Upper lobe of left lung (tissue), 6 donors: ENCODE measurements at places on chromosomes 12 and 14.
A peak's percentile ranks its signal among the peaks of the same experiment; 100 is the strongest.

GRCh38 chr14:55097881-55098560 lies 31.0 kb upstream of the LGALS3 start:
- no peak for DNase-seq

DNA sequence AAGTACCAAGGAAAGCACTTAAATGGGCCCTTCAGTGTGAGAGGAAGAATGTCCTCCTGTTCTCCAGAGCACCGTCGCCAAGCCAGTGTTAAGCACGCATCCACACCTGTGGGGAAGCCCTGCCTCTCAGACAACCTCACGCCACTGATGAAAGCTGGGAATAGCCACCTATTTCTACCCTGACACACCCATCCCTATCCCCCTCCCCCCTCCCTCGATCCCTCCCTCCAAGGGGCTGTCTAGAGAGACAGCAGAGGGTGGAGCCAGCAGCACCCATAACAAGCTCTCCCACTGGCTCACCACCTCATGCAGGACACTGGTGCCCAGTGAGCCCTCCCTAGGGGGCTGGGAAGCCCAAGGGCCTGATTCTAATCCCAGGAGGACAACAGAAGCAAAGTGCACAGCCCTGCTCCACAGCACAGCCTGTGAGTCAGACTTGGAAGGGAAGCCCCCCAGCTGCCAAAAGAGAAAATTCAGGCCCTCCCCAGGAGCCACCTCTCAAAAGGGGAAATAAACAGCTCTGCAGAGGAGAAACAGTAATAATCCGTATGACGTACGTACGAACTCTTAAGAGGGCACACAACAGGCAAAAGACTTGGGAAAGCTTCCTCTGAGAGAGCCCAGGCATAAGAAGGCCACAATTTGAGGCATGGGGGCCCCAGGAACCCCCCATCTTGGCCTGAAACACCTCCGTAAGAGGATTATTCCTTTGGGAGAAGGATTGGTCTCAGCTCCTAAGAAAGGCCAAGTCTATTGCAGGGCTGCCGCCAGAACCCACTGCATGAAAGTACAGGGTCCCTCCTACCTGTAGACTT lies 7.8 kb downstream of the PITPNM2 start:
- DNase-seq = peak; percentile 91

- peak; percentile 19 for DNase-seq
Observed at GRCh38 chr14:105647784-105648608, 121.6 kb downstream of the TMEM121 start.

DNA sequence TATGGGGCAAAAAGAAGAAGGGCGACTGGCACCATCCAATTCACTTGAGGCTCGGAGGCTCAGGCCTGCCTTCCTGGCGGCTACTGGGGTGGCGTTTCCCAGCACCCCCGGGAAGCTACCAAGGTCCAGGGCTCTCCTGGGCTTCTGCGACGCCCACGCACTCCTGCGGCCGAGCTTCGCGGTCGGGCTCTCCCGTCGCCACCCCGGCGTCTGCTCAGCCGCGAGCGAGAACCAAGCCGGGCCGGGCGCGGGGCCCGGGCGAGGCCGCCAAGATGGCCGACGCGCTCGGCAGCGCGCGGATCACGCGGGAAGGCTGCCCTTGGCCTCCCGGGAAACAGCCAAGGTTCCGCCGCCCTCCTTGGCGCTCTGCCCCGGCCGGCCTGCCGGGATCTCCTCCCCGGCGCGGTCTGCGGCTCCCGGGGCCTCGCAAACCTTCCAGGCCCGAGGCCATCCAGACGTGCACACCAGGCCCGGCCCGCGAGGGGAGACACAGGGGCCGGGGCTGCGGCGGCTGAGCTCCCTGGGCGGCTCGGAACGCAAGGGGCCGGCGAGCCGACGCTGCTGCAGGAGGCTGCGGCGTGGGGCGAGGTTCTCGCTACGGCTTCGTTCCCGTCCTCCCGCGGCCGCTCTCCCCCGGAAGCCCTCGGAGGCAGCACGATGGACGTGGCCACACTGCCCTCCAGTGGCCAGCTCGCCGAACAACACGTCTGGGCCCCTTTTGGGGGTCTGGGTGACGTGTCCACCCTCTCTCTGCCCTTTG lies 23.5 kb upstream of the ZFP36L1 start:
- peak; percentile 95 for DNase-seq

GRCh38 chr12:22856178-22856577 lies 231.2 kb downstream of the ETNK1 start:
- DNase-seq = no peak

DNA sequence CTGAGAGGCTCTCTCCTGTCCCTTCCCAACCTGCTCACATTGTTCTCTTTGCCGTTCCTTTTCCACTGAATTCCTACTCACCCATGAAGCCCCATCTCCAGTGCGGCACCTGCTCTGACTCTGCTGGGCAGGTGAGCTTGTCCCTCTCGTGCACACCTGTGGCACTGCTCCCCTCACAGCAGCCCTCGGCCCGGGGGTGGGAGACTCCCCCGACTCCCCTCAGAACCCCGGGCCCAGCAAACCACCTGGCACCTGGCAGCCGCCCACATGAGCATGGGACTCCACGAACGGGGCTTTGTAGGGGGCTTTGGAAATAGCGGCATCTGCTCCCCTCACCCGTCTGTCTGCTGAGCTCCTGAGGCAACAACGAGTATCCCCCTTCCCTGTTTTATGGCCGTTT lies 162.4 kb upstream of the PRMT8 start:
- DNase-seq = no peak

- no peak for DNase-seq
Observed at GRCh38 chr14:61099216-61099835, 118.3 kb downstream of the SLC38A6 start.

GRCh38 chr14:75609606-75610475 lies 31.4 kb downstream of the FLVCR2 start:
- no peak for DNase-seq

GRCh38 chr12:118299791-118300460 lies 72.8 kb downstream of the TAOK3 start:
- DNase-seq = no peak

- no peak for DNase-seq
Observed at GRCh38 chr12:75884465-75884985, 147.1 kb downstream of the PHLDA1 start.

GRCh38 chr12:43111608-43112007 lies 440.4 kb downstream of the ADAMTS20 start:
- no peak for DNase-seq

DNA sequence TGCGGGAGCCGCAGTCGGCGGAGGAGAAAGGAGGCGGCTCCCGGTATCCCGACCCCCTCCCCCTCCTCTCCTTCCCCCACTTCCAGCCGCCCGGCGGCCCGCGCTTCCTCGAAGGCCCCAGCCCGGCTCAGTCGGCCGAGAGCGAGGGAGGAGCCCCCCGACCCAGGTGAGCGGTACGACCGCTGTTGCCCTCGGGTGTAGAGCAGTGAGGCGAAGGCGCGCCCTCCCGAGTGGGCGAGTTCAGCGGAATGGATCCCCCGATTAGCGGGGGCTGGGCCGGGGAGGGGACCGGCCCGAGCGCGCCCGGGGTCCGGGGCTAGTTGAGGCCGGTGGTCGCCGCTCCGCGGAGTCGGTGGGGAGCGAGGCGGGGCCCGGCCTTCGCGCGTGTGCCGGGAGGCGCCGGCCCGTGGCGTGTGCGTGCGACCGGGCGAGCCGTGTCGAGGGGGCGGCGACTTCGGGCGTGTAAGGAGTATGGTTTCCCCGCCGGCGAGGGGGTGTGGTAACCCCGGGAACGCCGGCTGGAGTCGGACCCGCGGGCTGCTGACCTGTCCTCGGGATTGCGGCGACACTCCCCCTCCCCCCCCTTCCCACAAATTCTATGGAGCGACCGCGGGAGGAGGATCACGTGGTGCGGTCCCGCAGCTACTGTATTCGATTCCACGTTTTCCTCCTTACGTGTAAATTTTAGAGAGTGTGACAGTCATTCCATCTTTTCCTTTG lies 501 bp downstream of the RIMKLB start:
- DNase-seq = peak; percentile 92

GRCh38 chr12:116187151-116187511 lies 90.4 kb downstream of the MED13L start:
- DNase-seq = no peak

- no peak for DNase-seq
Observed at GRCh38 chr12:54277823-54278276, 2.1 kb downstream of the CBX5 start.

DNA sequence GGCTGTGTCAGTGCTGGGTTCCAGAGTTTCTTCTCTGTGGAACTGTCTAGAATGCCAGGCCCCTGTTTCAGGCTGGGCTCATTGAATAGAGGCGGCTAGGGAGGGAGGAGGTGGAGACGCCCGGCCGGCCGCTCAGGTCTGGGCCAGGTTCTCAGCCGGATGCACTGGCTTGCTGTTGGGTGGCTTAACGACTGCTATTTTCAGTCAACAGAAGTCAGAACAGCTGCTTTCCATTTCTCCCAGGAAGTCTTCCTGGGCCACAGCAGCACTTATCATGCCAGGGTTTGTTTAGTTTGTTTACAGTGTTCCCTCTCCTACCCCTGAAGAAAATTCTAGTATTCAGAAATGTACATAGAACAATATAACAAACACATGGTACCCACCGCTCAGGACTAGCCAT lies 26.0 kb upstream of the VPS37B start:
- DNase-seq = no peak

DNA sequence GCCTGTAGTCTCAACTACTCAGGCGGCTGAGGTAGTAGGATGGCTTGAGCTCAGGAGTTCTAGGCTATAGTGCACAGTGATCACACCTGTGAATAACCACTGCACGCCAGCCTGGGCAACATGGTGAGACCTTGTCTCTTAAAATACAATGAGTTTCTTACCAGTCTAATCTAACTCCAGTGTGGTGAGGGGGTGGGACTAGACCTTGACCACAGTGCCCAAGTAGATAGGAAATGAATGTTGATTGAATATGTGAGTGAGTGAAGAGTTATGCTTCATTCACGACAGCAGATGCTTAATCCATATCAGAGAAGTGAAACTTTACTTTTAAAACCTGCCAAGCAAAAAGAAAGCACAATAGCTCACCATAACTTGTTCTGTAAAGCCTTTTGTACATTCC lies 11.2 kb upstream of the AK7 start:
- no peak for DNase-seq
